ENCODE measurements at places on chromosomes 1 and 21.
A peak's percentile ranks its signal among the peaks of the same experiment; 100 is the strongest.

- peak; percentile 85 for DNase-seq
These were observed 237.4 kb downstream of the CENPF start for GRCh38 chr1:214840356-214840755.

GRCh38 chr1:40703316-40703715 is 11.8 kb downstream of the NFYC start:
- DNase-seq, result peak; percentile 73

GRCh38 chr1:101105877-101106276 is 80.3 kb upstream of the DPH5 start:
- DNase-seq, result no peak

DNA sequence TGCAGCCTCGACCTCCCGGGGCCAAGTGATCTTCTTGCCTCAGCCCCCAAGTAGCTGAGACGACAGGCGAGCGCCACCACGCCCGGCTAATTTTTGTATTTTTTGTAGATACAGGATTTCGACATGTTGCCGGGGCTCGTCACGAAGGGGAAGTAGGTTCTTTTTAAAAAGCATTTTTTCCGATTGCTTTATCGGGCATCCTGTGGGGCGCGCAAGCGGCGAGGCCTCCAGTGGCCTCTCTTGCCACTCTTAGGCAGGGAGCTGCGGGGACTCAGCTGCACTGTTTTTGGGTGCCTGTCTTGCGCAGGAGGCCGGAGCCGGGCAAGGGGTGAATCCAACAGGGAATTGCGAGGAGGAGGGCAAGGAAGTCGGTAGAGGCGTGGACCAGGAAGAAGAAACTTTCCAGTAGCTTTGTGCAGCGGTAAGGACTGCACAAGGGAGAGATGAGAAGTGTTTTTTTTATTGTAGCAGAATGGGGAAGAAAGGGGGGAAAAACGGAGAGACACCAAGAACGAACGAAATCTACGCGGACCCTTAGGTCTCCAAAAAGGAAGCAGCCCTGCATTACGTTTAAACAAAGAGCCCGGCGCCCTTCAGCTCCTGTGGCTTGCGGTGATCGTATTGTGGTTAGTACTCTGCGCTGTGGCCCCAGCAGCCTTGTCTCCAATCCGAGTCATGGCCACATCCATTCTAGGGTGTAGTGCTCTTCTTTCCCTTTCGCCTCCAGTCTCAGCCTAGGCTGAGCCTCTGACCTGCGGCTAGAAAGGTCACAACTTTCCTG is 164.8 kb downstream of the PPIAL4G start:
- no peak for DNase-seq

DNA sequence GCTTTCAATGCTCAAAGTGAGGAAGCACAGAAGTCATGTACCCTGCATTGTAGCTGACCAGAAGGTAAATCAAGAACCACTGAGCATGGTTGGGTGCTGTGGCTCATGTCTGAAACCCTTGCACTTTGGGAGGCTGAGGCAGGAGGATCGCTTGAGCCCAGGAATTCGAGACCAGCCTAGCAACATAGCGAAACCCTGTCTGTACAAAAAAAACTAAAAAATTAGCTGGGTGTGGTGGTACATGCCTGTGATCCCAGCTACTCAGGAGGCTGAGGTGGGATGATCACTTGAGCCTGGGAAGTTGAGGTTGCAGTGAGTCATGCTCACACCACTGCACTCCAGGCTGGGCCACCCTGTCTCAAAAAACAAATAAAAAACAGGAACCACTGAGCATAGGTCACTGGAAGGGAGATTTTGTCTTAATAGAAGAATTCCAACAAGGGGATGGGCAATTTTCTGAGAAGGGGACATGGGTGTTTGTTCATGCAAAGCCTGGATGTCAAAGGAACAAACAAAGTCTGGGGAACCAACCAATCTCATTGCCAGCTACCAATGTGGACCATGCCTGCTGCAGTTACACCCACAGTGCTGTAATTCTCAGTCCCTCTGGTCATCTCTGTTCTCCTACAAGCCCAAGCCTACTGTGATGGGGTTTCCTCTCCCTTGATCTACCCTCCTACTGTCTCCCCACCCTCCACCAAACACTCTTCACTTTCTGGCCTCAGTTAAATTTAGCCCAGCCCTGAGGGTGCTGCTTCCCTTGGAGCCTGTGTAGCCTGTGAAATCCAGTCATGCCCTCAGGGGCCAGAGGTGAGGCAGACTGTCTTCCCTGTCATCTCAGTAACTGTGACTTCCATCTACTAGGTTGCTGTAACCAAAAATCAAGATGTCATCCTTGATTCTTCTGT is 47.9 kb downstream of the ELF3 start:
- DNase-seq, result peak; percentile 19

GRCh38 chr1:41240781-41241353 is 1.2 kb downstream of the SCMH1 start:
- DNase-seq, result no peak

DNA sequence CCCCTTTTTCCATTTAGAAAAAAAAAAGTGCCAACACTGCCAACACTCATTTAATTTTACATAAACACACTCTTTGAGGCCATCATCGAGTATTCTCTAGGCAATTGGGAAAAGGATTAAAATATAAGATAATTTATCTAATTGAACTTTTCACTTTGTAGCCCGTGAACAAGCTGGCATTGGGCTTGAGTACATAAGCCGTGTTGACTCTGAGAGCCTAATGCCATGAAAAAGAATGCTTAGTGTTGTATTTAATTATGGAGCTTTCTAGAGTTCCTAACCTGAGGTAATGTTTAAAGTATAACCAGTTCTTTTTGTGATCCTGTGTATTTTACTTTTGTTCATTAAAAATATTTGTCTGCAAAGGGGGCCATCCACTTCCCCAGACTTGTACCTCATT is 193.8 kb downstream of the LYPLAL1 start:
- no peak for DNase-seq

- DNase-seq, result peak; percentile 38
These were observed 8.2 kb downstream of the CEP170 start for GRCh38 chr1:243246916-243247315.

GRCh38 chr1:59560807-59561450 is 253.8 kb upstream of the HOOK1 start:
- no peak for DNase-seq

- DNase-seq, result peak; percentile 4
These were observed 848 bp downstream of the DNM3 start for GRCh38 chr1:171841931-171842761.

DNA sequence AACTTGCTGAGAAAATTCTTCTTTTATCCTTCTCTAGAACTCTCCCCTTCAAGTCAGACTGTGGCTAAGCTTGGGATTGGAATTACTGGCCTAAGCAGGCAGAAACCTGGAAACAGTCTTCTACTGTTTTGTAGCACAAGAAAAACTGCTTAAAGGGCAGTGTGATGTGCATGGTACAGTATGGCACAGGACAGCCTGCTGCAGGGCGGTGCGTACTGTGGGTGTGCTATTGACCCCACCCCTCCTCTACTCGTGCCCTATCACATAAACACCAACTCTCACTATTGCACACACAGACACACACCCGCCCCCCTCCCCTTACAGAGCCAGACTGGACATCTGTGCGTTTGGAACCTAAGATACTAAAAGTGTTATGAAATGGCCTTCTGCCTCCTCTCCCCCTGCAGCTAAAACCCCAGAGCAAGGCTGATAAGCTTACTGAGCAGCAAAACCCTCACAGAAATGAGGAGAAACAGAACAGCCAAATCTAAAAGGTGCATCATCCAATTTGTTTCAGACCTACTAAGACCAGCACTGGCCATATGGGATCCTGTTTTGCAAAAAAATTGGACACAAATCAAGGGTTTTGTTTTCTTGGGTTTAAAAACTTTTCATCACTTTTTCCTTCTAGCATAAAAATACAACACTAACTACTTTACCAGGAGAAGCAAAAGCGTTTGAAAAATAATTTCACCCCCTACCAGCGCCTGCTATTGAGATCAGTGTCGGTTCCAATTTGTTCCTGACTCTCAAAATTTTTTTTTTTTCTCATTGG is 355.8 kb upstream of the LYPLAL1 start:
- DNase-seq, result no peak

All from fibroblast of skin of right biceps (primary cell).